ENCODE measurements at places on chromosomes 7 and 10. TPM values are rescaled to one million over a fixed set of nuclear protein-coding genes. Genes with fewer than 3 reads are reported as not detected.

The NPFFR1 gene
- total RNA-seq, result not detected

The MMRN2 gene
- total RNA-seq, result 14.9 TPM

The LMOD2 gene
- not detected for total RNA-seq

The SPDYE1 gene
- not detected for total RNA-seq

The BTBD16 gene
- total RNA-seq, result not detected

The CFAP46 gene
- total RNA-seq, result 0.87 TPM

The EIF3B gene
- total RNA-seq, result 210 TPM

The SYT15B gene
- under 0.01 TPM for total RNA-seq

The UBE3C gene
- total RNA-seq, result 107 TPM

The EGFR gene
- total RNA-seq, result 75.5 TPM

The ZNF503 gene
- 5.8 TPM for total RNA-seq

The CDK14 gene
- 49.6 TPM for total RNA-seq

The CHCHD2 gene
- 535 TPM for total RNA-seq

The CALHM1 gene
- total RNA-seq, result not detected

The SLC16A9 gene
- 1.2 TPM for total RNA-seq

The AQP1 gene
- 0.50 TPM for total RNA-seq

The GIMAP5 gene
- under 0.01 TPM for total RNA-seq

The OR2A7 gene
- total RNA-seq, result not detected

The SORBS1 gene
- total RNA-seq, result 0.75 TPM

The FGFR2 gene
- total RNA-seq, result 0.44 TPM

The TRIM50 gene
- total RNA-seq, result not detected

The DLX5 gene
- total RNA-seq, result not detected

Measured in uterine smooth muscle cell (primary cell).